ENCODE measurements at places on chromosomes 1 and 21. TPM values are rescaled to one million over a fixed set of nuclear protein-coding genes. Genes with fewer than 3 reads are reported as not detected.

DNA sequence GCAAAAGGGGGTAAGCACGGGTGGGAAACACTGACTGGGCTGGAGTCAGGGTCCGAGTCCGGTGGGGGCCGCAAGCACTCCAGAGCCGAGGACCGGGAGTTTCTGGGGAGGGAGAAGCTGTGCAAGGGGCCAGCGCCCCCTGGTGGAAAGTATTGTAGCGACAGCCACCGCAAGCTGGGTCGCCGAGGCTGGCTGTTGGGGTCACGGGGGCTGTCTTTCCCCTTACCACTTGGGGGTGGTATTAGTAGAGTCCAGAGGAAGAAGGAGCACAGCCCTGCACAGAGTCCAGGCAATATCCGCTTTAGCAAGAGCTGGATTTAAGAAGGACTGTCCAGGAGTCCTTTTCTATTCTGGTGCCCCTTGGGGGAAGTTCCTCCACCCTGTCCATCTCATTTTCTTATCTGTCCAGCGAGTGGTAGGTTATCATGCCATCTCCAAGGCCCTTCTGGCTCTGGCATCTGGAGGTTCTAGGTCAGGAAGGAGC, 17.9 kb upstream of the ETV3 start:
- peaks cover 12% of the 10 kb centered on the region for H3K4me1 ChIP-seq
- H3K36me3 ChIP-seq: no peaks in the 10 kb centered on the region
- H3K27ac ChIP-seq: no peak overlapping the region
- no peaks in the 10 kb centered on the region for H3K27me3 ChIP-seq

DNA sequence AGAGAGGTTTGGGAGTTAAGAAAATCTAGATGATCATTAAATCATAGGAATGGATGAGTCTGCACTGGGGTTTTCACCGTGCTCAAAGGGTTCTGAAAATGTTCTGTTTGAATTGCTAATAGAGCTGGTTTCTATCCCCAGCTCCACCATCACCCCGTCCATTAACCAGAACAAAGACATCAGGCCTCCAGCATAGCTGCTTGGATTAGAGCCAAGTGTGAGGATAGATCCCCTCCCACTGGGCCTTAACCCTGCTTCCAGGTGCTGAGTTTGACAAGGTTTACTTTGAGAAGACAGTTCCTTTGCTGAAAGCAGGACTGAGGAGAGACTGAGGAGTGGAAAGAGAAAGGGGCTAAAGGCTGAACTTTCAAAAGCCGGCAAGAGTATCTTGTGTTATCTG, 48.3 kb downstream of the MPZL1 start:
- no peak overlapping the region for H3K4me3 ChIP-seq
- H3K36me3 ChIP-seq: peaks cover 5% of the 10 kb centered on the region
- no peak overlapping the region for H3K27ac ChIP-seq
- DNase-seq: no peak

- no peak overlapping the region for H3K27ac ChIP-seq
- H3K27me3 ChIP-seq: no peaks in the 10 kb centered on the region
- DNase-seq: no peak
- H3K4me3 ChIP-seq: no peak overlapping the region
- no peaks in the 10 kb centered on the region for H3K4me1 ChIP-seq
Observed at GRCh38 chr1:40401473-40402201, 28.1 kb downstream of the SMAP2 start.

- H3K27ac ChIP-seq: no peak overlapping the region
- no peaks in the 10 kb centered on the region for H3K27me3 ChIP-seq
- H3K4me3 ChIP-seq: no peak overlapping the region
- DNase-seq: no peak
- peaks cover 24% of the 10 kb centered on the region for H3K4me1 ChIP-seq
Observed at GRCh38 chr1:236148470-236148845, 6.1 kb downstream of the GPR137B start.

DNA sequence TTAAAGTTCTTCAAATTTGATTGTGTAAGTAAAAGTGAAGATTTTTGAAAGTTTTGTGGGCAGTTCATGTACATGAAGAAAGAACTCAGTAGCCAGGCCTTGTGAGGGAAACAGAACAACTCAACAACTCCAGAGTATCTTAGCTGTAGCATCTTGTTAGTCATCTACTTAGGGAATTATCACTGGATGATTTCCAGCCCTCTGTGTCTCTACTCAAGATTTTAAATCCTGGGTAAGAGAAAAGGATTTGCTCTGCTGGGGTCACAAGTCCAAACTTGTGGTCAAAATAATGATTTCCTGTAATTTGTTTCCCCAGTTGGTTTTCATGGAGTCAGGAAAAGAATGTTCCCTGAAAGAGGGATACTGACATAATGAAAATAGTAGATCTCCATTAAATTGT, 8.2 kb downstream of the OR10T2 start:
- no peaks in the 10 kb centered on the region for H3K27me3 ChIP-seq
- no peaks in the 10 kb centered on the region for H3K4me1 ChIP-seq
- DNase-seq: no peak
- H3K36me3 ChIP-seq: no peaks in the 10 kb centered on the region
- no peak overlapping the region for H3K4me3 ChIP-seq

- no peak overlapping the region for H3K4me3 ChIP-seq
- H3K27me3 ChIP-seq: no peaks in the 10 kb centered on the region
- DNase-seq: no peak
- no peaks in the 10 kb centered on the region for H3K36me3 ChIP-seq
- peak overlapping the region; percentile 90 for H3K27ac ChIP-seq
- H3K4me1 ChIP-seq: peaks cover 30% of the 10 kb centered on the region
Observed at GRCh38 chr21:45318556-45319404, 31.1 kb upstream of the POFUT2 start.

DNA sequence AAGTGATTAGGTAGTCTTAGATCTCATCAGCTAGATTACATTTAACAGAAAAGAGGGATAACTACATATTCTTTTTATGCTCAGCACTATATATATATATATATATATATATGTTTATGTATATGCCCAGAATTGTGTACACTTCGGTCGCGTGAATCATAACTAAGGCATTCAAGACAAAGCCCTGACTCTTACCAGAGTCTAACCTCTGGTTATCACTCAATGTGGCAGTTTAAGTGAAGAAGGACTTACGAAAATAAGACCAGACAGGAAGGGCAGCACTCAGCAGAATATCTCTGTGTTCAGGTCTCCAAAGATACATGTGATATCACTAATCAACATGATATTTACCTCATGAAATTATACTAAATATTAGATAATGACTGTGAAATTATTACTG, 1326.7 kb downstream of the MRPL39 start:
- H3K27me3 ChIP-seq: no peaks in the 10 kb centered on the region
- H3K36me3 ChIP-seq: no peaks in the 10 kb centered on the region
- no peaks in the 10 kb centered on the region for H3K4me1 ChIP-seq

DNA sequence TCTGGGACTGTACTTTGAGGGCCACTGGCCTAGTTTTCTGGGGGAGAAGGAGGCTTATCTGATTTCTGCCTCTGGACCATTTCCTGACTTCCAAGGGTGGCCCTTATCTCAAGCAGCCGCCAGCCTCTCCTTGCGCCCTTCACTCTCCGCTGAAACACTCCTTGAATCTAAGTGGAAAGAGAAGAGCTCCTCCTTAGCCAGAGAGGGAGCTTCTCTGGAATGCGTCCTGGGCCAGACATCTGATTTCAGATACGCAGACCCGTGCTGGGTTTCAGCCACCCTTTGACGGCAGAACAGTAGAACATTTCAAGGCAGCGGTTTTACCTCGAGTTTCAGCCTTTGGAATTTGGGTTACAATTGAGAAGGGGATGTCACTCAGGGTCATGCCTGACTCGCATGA, 308.0 kb downstream of the CAMTA1 start:
- H3K27ac ChIP-seq: no peak overlapping the region
- no peak overlapping the region for H3K4me3 ChIP-seq
- no peak for DNase-seq
- no peaks in the 10 kb centered on the region for H3K27me3 ChIP-seq
- no peaks in the 10 kb centered on the region for H3K4me1 ChIP-seq
- no peaks in the 10 kb centered on the region for H3K36me3 ChIP-seq

- no peaks in the 10 kb centered on the region for H3K4me1 ChIP-seq
- DNase-seq: no peak
- no peaks in the 10 kb centered on the region for H3K27me3 ChIP-seq
- H3K36me3 ChIP-seq: no peaks in the 10 kb centered on the region
- H3K4me3 ChIP-seq: no peak overlapping the region
- H3K27ac ChIP-seq: no peak overlapping the region
Observed at GRCh38 chr1:102463328-102463727, 466.6 kb upstream of the OLFM3 start.

DNA sequence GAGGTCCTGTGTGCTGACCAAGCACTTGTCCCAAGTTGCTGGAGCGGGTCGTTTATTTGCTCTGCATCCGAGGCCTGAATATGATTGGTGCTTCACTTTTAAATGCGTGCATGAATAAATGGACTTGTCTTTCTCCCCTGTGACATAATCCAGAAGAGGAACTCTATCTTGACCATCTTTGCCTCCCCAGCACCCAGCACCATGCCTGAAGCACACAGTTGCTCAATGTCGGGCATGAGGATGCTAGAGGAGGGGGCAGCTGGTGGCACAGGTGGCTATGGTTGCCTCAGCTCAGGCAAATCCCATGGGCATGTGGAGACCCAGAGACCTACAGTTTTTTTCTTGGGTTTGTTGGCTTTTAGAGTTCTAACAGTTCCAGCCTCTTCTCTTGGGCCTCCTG, 142.6 kb downstream of the KAZN start:
- H3K4me3 ChIP-seq: no peak overlapping the region
- no peaks in the 10 kb centered on the region for H3K4me1 ChIP-seq
- no peaks in the 10 kb centered on the region for H3K36me3 ChIP-seq
- H3K27ac ChIP-seq: no peak overlapping the region
- no peak for DNase-seq

- no peak overlapping the region for H3K27ac ChIP-seq
- DNase-seq: no peak
- no peaks in the 10 kb centered on the region for H3K27me3 ChIP-seq
- no peaks in the 10 kb centered on the region for H3K36me3 ChIP-seq
Observed at GRCh38 chr21:31813862-31814261, 59.0 kb upstream of the HUNK start.

DNA sequence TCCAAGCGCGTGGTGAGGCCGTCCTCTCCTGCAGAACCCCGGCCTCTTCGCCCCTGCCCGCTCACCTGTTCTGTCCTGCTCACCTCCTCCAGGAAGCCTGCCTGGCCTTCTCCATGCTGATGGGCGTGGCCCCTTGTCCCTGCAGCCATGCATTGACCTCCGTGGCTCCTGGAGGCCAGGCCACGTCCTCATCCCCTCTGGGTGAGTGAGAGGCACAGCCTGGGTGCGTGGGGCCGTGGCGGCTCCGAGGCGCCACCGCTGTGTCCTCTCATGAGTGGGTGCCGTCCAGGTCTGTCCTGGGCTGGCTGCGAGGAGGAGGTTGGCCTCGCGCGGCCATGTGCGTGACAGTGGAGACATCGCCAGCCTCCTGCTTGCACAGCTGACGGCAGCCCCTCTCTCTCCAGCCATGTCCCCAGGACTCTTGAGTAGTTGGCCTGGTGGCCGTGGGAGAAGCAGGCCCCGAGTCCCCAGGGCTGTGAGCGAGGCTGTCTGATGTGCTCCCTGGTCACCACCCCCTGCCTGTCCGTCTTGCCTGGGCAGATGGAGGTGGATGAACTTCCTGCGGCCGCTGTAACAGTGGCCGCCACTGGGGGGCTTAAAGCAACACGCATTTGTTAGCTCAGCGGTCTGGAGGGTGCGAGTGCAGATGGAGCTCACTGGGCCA, 58.1 kb downstream of the PRKCZ start:
- no peaks in the 10 kb centered on the region for H3K27me3 ChIP-seq
- H3K36me3 ChIP-seq: no peaks in the 10 kb centered on the region
- no peaks in the 10 kb centered on the region for H3K4me1 ChIP-seq
- no peak overlapping the region for H3K27ac ChIP-seq

DNA sequence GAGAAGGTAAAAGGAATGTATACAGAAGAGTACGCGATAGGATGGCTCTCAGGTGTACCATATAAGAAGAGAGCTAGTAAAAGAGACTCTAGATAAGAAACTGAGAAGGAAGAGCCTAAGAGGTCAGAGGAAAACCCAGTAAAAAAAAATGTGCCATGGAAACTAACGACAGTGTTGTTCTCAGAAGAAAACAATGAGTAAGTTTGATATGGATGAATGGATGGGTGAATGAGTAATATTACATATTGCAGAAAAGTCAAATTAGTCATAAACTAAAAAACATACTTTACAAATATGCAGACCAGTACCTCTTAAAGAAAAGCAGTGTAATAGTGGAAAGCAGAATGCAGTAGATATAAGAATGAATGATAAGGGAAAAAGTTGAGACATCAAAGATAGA, 316.2 kb downstream of the HMCN1 start:
- H3K36me3 ChIP-seq: no peaks in the 10 kb centered on the region
- no peak overlapping the region for H3K27ac ChIP-seq
- no peak for DNase-seq
- H3K4me3 ChIP-seq: no peak overlapping the region

DNA sequence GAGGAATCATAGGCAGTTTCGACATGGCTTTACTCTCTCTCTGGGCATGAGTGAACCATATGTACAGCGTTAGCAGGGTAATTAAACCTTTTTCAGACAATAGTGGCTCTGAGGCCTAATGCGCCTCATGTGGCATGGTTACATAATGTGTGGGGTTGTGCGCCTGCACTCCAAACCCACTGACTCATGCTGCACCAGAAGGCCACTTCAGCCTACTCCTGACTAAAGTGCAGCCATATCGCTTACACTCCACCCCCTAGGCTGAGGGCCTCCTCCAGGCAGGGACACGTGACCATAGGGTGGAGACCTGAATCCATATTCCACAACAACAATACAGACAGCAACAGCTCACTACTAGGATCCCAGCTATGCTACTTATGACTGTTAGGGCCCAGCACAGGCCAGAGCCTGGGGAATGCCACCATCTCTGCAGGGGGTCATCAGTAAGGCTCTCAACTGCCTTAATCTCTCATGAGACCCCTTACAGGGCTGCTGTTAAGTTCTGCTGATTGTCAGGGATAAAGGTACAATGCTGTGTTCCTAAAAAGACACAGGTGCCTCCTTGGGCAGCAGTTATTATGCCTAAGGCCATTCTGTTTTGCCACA, 13.4 kb upstream of the ODF2L start:
- H3K4me3 ChIP-seq: no peak overlapping the region
- no peak overlapping the region for H3K27ac ChIP-seq
- H3K36me3 ChIP-seq: no peaks in the 10 kb centered on the region
- H3K27me3 ChIP-seq: no peaks in the 10 kb centered on the region
- no peak for DNase-seq

- H3K4me1 ChIP-seq: no peaks in the 10 kb centered on the region
- H3K27ac ChIP-seq: no peak overlapping the region
- DNase-seq: no peak
Observed at GRCh38 chr1:67939186-67939743, 106.0 kb upstream of the GNG12 start.

VSIG8 gene
- total RNA-seq: not detected

PUSL1 gene
- total RNA-seq: 12.6 TPM

SFT2D2 gene
- total RNA-seq: 89.3 TPM

SLC35F3 gene
- total RNA-seq: 0.66 TPM

LRRC39 gene
- 0.35 TPM for total RNA-seq

TTC4 gene
- total RNA-seq: 18.0 TPM

RAD54L gene
- total RNA-seq: 1.7 TPM
